ENCODE measurements at places on chromosomes 5 and 9.

GRCh38 chr5:10904862-10905432 is 143.9 kb upstream of the DAP start:
- DNase-seq = no peak

DNA sequence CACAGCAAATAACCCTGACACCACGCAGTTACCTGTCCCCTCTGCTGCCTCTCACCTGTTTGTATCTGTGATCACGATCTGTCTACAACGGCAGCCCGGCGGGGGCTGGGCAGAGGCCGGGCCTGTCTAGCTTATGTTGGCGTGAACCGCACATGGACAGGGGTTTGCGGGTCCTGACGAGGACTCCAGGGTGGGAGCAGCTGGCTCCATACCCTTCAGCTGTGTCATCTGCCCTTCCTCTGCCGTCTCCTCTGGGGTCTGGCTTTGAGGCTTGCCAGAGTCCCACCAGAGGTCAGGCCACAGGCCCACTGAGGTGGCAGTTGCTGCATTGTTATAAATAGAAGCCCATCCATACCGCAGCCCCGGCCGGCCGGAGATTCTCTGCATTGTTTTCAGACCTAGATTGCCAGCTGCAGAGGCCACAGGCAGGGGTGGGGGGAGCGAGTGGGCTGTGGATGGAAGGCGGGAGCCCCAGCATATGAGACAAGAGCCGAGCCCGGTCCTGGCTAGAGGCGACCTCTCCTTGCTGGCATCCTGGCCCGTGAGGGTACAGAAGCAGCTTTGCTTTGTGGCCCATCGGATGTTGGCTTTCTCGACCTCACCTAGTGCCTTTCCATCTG is 37.8 kb downstream of the FAM78A start:
- no peak for DNase-seq

DNA sequence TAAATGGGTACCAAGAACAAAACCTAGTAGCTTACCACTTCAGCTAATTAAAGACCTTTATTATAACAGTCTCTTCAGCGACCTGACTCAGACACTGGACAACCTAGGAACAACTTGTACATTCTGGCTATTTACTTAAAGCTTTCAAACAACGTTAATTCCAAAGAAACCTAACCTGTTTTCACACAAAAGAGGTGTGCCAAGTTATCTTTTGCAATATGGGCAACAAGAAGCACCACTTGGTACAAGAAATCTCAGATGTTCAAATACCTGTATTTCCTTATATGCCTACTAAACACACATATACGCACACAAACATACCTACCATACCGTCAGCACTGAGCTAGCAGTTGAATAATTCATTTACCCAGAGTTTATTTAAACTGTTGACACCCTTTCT is 23.0 kb downstream of the RNF145 start:
- no peak for DNase-seq

DNA sequence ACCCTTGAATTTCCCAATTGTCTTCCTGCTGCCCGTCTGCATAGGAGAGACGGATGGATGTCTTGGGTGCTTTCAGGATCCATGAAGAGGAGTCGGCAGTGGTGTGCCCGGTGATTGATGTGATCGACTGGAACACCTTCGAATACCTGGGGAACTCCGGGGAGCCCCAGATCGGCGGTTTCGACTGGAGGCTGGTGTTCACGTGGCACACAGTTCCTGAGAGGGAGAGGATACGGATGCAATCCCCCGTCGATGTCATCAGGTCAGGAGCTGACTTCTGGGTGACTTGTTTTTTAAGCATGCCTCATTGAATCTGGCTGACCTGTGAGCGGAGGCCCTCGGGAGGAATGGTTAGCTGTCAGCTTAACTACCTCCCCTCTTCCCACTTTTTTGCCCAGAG is 24.2 kb downstream of the GALNT12 start:
- no peak for DNase-seq

DNA sequence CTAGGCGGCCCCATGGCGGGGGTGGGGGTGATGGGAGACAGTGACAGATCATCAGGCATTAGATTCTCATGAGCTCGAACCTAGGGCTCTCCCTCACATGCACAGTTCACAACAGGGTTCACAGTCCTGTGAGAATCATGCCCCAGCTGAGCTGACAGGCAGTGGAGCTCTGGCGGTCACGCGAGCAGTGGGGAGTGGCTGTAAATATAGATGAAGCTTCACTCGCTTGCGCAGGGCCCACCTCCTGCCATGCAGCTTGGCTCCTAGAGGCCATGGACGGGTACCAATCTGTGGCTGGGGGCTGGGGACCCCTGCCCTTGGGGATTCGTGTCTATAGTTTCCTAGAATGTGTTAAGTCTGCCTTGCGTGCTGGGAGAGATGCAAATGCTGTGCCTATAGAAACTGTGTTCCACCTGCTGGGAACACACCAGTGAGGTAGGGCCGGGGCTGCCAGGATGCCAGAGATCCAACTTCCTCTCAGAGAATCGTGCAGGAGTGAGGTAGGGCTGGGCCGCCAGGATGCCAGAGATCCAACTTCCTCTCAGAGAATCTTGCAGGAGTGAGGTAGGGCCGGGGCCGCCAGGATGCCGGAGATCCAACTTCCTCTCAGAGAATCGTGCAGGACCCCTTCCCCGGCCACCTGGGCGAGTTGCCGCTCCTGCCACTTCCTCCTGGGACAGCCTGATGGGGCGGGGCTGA is 14.1 kb upstream of the EXOC3 start:
- no peak for DNase-seq

GRCh38 chr9:113536483-113537228 is 73.1 kb downstream of the RGS3 start:
- DNase-seq = no peak

DNA sequence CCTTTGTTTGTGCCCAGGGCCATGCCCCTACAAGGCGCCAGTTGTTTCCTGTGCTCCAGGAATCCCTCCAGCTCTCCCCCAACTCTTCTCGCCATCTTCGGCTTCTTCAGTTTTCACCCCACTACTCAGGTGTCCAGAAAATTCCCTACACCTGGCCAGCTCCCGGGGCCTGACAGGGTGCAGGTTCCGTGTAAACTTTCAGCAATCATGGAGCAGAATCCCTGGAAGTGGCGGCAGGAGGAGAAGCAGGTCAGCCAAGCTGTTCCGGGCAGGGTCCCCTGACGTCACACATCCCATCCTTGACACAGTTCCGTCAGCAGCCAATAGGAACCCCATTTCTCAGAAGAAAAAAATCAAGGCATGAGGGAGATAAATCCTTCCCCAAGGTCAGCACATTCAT is 12.2 kb upstream of the ADGRD2 start:
- DNase-seq = no peak

DNA sequence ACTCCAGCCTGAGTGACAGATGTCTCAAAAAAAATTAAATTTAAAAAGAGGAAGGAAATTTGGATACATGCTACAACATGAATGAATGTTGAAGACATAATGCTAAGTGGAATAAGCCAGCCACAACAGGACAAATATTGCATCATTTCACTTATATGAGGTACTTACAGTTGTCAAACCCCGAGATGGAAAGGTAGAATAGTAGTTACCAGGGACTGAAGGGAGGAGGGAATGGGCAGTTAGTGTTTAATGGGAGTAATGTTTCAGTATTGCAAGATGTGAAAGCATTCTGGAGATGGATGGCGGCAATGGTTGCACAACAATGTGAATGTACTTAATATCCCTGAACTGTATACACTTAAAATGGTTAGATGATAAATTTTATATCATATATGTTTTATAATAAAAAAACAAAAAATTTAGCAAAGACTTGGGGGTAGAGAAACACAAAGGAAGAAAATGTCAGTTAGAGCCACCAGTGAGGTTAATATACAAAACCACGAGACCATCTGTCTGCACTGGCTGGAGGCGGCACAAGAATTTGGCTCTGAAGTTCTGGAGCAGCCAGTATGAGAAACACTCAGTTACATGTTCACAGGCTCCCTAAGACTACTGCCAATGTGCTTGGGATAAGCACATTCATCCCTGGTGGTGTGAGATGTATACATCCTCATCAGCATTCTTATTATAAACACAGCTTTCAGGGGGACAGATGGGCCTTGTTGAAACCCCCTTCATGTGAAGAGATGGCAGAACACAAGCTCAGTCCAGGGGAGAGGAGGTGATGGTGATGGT is 37.0 kb upstream of the RPS23 start:
- DNase-seq = no peak

DNA sequence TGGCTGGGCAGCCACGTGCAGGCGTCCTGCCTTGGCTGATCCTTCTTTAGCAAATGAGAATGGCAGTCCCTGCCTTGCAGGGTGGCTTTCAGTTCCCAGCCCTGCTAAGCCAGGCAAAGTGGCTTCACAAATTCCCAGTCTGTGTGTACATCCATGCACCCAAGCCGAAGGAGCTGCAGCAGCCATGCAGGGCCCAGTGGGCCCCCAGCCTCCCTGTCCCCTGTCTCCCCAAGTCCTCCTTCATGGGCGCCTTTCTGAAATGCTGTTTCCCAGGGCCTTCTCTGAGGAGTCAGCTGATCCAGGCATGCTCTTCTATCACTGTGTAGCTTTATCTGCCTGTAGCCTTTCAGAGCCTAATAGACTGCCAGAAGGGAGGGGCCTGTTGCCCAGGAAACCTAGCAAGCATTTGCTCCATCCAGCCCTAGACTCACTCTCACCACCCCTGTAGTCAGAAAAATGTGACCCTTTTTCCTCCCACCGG is 47.4 kb upstream of the SHC3 start:
- DNase-seq = no peak

All from NCI-H1092 treated with DMSO at 0.1 percent for 48 hours (cell line).